ENCODE measurements at places on chromosomes 5 and 9.
A peak's percentile ranks its signal among the peaks of the same experiment; 100 is the strongest.

- DNase-seq, result no peak
Measured at GRCh38 chr5:14467251-14467650, 114.3 kb upstream of the OTULINL start.

DNA sequence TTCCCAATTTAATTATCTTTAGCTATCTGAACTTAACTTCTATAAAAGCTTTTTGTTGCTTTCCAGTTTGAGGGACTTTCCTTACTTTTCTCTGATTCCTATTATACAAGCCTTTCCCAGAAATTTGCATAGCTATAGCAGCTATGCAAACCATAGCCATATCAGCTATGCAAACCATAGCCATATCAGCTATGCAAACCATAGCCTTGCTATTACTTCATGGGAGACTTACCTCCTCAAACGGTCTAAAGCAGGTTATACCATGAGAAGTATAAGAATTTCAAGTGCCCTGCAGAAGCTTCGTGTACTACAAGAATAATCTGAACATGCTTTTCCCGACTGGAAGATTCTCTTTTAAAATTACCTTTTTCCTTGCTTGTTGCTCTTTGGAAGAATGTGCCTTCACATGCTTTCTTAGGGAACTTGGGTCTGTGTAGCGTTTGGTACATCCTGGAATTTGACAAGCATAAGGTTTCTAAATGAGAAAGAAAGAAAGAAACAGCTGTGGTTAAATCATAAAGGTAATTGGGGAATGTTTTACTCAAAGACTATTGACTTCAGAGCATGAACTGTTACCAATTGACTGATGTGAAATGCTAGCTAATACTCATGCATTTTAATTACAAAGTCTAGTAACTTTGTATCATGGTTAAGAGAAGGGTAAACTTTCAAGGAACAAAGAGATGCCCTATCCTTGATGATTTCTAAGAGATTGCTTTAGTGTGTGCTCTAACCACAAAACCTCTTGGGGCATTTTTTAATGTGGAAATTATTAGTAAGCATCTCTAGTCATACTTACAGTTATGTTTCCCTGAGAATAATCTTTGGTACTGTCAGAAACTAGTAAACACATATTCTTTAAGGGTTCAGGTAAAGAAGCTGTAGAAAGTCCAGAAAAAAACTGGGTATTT lies 367.6 kb downstream of the GLIS3 start:
- no peak for DNase-seq

- no peak for DNase-seq
Measured at GRCh38 chr5:180097163-180097894, 25.8 kb upstream of the RNF130 start.

GRCh38 chr9:84177407-84177806 lies 163.2 kb downstream of the SLC28A3 start:
- no peak for DNase-seq

DNA sequence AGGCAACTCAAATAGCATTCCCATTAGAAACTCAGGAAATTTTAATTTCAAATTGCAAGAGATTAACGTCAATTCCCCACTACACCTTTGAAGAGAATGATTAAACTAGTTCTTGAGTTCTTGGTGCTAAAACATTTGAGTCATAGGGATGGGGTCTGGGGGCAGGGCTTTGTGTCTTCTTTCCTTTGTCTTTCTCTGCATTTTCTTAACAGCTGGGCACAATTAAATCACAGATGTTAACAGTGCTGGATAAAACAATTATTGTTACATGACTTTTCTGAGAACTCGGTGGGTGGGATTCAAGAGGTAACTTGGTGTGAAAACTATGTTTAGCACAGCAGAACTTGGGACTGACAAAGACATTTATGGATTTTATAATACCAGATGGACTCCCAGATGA lies 351.9 kb upstream of the TNC start:
- no peak for DNase-seq

- no peak for DNase-seq
Measured at GRCh38 chr5:42274913-42275312, 148.3 kb upstream of the GHR start.

DNA sequence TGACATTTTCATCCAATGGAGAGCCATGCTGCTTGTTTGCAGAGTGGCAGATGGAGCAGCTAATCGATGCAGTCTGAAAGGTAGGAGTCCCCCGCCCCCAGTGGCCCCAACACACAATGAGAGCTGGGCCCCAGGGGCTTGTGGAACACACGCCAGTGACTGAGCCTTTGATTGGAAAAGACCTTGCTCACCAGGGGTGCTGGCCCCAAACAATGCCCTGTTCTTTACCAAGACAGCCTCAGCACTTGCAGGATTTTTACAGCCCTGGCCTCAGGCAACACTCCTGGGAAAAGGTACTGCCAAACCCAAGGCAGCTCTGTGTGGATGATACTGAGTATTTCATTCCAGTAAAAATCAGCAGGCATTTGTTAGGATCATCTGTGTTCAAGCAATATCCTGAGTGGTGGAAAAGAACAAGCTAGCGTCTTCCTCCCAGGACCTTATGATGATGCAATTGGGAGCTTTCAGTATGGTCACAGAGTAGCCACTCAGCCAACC lies 276.8 kb upstream of the CLINT1 start:
- no peak for DNase-seq

DNA sequence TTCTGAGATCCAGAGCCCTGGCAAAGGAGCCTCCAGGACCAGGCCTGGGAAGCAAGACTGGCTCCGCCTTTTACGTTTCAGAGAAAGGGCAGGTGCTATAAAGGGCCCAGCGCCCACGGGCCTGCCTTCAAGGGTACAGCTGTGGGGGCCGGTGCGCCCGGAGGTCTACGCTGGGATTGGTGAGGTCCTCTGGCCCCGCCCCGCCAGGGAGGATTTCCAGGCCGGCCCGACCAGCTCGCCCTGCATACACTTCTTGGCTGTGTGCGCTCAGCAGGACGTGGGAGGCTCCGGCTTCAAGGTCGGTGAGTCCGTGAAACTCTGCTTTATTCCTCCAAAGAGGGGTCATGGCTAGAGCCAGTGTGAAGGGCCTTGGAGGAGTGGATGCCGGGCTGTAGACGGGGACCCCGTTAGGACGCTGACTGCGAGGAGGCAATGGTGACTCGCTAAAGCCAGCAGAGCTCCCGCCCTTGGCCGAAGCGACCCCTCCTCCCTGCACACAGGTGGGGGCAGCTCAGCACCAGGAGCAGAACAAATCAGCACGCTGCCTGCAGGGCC lies at the start of gene CKMT2:
CKMT2 (plus strand) TSS at position 243 of the 555 bp plus-strand sequence. CDS start 17,811 bp downstream, outside the sequence.
- no peak for DNase-seq

DNA sequence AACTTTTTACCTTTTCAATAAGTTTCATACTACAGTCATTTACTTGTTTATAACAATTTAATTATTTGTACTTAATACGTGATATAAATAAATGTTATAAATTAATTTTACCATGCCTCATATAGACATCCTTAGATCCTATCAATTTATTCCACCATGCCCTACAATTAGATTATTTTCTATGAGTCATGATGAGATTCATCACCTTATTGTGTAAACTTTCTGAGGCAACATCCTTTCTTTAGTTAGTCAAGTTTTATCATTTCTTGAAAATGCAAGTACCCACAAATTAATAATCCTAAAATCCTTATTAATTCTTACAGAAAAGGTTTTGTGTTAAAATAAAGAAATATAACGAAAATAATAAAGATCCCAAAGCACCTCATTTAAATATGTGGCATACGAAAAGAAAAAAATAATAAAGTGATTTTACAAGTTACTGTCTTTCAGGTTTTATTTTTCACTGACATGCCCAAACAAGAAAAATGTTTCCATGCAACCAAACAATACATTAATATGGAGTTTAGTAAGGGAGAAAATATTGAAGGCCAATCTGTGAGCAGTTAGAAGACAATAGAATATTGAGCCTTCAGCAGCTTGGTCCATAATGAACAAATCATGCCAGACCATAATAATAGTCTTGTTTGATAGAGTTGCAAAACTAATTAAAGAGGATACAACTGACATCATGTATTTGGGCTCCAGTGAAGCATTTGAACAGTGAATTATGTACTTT lies 188.7 kb upstream of the MRPS30 start:
- DNase-seq, result no peak

- no peak for DNase-seq
Measured at GRCh38 chr5:117973785-117974184, 1014.6 kb downstream of the DTWD2 start.

DNA sequence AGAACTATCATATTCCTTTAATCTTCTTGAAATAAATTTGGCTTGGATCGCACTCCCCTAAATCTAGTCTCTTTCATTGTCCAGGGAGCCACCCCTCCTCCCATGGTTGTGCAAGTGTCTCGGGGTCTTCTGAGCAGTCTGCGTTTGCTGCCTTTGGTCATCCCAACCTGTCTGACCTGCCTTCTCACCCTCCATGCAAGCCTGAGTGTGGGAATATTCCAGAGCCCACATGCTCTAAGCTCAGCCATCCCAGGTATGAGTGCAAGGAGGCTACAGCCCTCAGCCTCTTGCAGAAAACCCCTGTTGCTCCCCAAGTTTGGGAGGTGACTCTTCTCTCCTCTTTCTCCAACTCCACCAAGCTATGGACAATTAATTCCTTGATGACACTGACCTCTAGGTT lies 7.7 kb upstream of the CTSL start:
- DNase-seq, result no peak

DNA sequence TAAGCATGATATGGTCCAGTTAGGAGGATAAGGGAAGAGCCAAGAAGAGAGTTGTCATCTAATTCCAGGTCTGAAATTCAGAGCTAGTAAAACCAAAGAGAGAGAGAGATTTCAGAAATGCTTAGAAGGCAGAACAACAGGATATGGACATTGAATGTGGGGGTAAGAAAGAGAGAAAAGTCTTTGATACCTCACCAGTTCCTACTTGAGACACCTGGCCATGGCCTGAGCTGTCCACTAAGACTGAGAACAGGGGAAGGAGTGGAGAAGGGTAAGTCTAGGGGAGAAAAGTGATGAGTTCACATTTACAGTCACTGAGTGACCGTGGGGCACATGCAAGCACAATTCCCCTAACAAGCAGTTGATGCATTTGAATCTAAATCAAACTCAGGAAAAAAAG lies 35.5 kb downstream of the TIMD4 start:
- no peak for DNase-seq

DNA sequence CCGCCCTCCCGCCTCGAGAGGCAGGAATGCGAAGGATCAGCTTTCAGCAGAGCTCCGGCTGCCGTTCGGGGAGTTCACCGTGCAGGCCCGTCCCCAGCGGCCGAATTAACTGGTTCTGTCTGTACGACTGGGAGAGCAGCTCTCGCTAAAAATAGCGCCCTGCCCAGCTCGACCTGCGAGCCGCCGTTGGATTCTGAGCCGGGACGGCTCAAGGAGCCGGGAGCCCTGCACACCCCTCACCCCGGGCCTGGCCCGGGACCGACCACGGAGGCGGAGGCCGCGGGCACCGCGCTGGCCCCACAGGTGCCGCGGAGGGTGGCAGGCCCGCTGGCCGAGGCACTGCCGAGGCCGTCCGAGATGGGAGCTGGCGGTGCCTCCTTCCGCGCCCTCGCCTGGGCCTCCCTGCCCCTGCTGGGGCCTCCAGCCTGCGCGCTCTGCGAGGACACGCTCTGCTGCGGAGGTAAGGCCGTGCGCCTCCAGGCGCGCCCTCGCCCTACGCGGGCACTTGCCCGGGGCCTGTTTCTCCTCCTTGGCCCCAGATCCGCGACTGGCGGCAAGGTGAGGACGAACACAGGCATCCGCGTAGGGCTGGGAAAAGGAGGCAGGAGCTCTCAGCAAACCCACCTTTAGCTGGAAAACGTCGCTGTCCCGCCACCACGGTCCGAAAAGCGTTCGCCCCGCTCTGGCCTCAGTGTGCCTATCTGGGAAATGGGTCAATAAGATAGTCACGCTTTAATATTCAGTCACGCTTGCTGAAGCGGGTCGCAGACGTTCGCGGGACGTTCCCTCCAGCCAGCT lies 53.1 kb upstream of the DAB2IP start:
- no peak for DNase-seq

DNA sequence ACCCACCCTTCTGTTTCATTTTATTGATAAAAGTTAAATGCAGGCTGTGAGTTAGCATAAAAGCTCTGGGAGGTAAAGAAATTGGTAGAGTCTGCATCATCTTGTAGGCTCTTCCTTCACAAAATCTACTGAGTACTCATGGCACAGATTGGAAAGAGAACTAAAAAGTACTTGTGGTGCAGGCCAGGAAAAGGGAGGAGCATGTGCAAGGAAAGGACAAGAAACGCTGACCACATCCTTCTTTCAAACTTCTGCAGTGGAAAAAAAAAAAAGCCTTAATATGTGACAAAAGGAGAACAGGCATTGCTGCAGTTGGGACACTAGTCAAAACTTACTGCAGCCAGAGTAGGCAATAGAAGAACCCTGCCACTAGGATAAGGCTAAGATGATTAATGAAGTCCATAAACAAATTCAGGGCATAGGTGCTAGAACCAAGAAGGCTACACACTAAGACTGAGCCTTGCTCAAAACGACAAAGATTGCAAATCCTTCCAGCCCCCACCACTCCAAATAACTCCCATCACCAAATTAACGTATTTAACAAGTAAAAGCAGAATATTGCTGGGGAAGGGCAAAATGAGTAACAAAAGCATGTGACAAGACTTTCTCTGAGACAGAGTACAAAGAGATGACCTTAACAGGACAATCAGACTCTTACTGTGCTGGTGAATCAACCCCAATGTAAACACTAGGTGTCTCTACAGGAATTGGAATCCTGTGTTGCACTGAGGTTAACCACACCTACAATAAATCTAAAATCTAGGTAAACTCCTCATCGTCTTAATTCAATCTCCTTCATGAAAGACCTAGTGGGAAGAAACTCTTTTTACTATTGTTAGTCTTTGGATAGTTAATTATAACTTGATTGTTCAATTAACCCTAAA lies 1024.8 kb downstream of the TLE1 start:
- no peak for DNase-seq

DNA sequence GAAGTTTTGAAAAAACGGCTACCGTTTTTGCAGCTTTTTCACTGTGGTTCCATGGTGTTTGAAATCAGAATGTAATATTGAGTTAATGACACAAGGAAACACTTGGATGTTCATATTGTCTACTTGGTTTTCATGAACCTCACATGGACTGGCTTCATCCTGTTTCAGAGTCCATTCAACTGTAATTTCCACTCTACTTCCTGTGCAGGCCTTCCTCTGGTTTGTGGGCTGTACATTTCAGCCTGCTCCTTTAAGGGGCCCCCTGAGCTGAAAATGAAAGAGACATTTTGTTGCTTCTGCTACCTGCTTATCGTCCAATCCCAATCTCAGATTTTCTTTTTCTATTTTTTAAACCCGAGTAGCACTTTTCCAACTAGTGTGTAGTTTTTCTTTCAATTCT lies 41.8 kb upstream of the CDKN2B start:
- DNase-seq, result peak; percentile 3

DNA sequence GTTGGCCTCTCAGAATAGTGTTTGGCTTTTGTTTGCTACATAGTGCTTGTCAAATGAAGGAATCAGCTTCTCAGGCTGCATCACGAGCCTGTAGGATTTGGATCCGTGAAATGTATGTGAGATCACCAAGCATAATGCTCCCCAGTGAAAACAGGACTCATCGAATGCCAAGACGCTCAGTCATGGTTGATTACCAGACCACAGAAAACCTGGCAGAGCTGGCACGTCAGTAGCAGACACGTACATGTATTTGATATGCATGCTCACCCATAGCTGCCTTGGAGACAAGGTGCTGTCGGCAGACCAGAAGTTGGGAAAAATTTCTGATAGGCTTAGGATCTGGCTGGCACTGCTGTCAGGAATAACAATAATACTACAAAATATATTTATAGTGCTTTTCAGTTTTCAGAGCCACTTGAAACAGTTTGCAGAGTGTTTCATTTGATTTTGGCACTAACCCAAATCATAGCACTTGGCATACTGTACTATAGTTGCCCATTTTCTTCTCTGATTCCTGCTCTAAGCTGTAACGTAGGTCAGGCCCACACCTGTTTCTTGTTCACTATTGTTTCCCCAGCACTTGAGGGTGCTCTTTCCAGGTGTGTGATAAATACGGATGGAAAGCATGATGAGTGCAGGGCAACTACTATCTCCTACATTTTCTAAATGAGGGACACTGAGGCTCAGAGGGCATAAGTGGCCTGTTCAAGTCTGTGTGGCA lies 226.1 kb downstream of the NR3C1 start:
- DNase-seq, result no peak

All from hematopoietic multipotent progenitor cell treated with erythropoietin and hydrocortisone succinate and interleukin-3 and kit ligand, for 8 days (in vitro differentiated cells).